ENCODE measurements at places on chromosomes 5 and 9.

GRCh38 chr9:98995059-98995671, 51.5 kb downstream of the COL15A1 start:
- no peak for DNase-seq

DNA sequence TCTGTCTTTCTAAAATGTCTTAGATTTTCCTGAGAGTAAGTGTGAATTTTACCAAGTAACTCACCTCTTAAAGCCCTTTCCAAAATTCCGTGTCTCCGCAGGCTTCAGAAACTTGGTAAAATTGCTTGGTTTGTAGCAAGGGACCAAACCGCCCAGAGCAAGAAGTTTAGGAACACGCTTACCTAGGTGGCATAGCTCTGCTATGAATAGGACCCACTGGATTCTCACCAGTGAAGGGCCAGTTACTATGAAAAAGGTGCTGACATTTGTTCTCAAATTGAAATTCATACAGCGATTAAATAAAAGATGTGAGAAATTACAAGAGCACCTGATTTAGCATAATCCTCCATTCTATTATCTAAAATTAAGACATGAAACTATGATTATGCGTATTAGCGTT, 6.7 kb downstream of the NME5 start:
- no peak for DNase-seq

DNA sequence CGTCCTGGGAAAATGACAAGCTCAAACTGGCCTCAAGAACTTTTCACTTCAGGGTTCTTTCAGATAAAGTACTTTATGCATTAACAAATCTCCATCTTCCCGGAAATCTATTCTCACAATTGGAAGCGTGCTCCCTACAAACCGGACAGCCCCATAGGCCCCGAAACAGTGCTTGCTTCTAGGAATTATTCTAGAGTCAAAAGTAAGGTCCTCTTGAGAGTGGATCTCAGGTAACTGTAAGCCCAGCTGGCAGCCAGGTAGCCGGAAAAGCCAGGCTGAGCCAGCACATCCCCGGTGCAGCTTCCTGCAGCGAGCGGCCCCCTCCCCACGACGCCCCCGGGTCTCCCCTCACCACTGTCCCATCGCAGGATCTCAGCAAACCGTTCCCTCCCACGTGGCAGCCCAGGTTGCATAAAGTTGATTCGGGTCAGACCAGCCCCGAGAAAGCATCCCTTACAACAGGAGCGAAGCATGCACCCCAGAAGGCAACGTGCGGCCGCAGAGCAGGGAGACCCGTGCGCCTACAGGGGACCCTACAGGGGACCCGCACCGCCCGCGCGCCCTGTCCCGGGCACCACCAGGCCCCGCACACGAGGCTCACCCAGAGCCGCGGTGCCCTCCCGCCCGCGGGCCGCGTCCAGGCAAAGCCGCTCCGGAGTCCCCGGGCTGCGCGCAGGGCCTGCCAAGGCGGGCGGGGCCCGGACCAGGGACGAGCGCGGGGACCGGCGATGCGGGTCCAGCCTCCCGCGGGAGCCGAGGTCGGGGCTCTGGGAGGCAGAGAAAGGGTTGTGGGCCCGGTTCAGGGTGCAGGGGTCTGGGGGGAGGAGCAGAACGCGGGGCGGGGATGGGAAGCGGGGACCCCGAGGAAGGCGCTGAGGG, 920 bp downstream of the LPCAT1 start:
- DNase-seq = no peak

DNA sequence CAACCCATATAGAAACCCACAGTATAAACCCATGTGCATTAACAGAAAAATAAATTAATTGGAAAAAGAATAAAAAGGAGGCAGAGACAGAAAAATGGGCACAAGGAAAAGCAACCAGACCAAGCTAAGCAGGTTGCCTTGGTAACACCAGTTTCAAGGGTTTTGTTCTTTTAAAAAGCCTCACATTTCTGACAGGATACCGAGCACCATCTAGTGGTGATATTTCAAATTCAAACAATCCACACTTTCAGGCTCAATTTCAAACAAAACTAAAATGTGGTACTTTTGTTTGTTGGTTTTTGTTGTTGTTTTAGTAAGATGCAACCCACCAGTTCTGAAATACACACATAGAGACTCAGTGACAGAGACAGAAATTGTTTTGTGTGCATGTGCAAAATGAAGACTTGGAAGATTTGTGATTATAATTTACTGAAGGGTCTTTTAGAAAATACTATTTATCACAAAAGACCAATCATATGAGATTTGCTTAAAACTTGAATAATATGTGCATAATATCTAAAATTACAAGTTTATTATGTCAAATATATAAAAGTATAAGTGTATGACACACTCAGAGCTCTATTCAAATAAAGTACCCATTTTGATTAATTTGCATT, 318.2 kb downstream of the SLCO4C1 start:
- DNase-seq = peak; percentile 24

DNA sequence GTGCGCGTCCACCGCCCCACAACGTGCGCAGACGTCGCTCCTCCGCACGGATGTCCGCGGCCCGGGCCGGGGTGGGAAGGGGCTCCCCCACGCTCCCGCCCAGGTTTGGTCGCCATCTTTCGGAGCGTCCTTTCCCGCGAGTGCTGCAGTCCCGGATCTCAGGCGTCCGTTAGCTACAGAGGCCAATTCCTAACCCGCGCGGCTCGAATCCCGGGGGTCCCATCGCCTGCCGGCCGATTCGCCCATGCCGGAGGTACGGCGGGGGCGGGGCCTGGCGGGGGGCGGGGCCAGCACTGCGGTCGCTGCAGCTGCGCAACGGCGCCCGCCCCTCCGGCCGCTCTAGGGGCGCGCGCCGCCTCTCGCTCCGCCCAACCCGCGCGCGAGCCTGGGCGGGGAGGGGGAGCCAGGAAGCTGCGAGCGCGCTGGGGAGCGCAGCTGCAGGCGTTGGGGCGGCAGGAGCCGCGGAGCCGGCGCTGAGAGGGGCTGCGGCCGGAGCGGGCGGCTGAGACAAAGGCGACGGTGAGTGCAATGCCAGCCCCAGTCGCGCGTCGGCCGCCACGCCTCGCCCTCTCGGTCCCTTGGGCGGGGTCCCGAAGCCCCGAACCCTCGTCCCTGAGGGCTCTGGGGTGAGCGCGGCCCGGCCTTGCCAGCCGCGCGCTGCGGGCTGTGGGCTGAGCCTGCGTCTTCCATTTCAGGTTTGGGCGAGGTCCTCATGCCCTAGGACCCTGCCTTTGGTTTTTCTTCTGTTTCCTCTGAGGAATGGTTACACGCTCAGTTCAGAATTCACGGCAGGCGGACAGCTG, at the start of gene CDC42SE2:
CDC42SE2 (plus strand) TSS at position 406 of the 803 bp plus-strand sequence. CDS start 95,441 bp downstream, outside the sequence.
- DNase-seq = peak; percentile 53

DNA sequence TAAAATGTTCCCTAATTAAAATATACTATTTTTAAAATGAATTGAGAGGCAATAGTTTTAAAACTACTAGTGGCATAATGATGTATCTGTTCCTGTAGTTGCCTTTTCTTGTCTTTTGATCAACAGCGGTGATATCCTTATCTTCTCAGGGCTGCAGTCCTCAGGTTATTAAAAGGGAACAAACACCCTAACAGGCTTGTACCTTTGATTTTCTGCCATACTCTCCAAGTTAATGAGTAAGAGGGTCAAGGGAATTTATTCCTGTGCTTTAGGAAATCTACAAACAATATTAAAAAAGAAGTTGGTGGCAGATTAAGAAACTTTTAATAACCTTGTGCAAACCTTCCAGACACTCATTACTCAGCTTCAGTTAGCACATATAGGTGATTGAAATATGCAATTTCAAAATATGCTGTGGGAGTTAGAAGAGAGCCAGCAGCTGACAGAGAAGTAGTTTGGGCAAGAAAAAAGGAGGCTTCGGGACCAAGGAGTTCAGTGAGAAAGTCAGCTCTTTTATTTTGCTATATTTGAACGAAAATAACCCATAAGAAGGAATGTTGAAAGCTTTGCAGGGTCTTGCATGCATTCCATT, 81.0 kb upstream of the TLE4 start:
- no peak for DNase-seq

DNA sequence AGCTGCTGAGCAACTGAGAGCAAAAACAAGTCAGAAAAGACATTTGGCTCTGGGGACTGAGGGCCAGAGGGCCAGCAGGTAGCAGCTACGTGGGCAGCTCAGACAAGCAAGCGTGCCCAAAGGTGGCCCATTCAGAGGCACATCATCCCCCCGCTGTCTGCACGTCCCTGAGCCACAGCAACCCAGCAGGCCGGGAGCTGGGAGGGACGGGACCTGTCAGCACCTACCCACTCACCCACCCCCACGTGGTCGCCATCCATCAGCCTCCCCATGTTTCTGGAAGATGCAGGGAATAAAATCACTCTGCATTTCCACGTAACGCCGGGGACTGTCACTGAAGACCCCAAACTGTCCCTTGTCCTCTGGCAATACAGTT, 167.8 kb downstream of the COL23A1 start:
- no peak for DNase-seq

DNA sequence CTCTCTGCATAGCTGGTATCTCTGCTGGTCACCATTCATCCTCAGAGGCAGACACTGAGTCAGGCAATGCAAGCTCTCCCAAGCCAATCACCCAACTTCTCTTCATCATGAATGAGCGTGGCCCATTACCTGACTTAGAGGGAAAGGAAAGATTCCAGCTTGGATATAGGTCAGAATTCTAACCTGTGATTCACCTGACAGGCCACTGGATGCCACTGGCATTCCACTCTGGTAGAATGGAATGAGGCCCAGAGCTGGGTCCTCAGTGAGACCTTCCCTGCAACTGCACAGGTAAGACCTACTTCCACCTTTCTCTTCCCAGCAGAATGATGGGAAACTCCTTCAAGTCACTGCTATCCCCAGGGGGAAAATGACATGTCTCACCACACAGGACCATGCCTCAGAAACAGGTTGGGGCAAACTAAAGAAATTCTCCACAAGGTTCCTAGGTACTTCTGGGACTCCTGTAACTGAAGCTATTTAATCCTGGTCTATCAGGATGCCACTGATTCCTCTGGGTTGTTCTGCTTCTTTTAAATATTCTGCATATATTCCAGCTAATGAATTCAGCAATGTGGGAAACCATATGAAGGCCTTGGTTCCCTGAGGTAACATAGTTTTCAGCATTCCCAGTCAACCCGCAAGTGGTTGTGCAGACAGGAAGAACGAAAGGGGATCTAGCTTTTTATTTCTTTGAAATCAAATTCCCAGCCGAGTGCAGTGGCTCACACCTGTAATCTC, 62.0 kb downstream of the SUSD1 start:
- peak; percentile 64 for DNase-seq

DNA sequence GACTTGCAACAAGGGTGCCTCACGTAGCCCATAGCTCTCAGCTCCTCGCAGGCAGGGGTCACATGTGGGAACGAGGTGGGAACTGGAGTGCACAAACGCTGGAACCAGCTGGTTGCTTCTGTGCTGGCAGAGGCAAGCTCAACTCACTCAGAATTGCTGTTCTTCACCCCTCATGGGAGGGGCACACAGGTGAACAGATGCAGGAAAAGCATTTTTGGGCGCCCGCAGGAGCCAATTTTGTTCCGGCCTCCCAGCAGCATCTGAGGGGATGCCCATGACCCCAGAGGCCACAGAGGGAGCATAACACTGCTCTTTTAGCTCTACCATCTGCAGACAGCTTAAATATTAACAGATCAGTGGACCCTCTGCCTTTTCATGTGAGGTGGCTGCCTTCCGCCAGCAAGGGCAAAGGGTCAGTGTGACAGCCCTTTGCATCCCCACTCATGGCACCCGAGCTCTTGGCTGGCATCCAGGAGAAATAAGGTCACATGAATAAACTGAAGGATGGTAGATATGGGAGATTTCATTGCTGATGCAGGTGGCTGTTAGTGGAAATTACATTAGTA, 196.2 kb downstream of the SLCO4C1 start:
- no peak for DNase-seq

GRCh38 chr9:32411753-32412152, 27.3 kb downstream of the ACO1 start:
- DNase-seq = no peak

GRCh38 chr9:112333639-112334431, 416 bp upstream of the PTBP3 start:
- peak; percentile 90 for DNase-seq

DNA sequence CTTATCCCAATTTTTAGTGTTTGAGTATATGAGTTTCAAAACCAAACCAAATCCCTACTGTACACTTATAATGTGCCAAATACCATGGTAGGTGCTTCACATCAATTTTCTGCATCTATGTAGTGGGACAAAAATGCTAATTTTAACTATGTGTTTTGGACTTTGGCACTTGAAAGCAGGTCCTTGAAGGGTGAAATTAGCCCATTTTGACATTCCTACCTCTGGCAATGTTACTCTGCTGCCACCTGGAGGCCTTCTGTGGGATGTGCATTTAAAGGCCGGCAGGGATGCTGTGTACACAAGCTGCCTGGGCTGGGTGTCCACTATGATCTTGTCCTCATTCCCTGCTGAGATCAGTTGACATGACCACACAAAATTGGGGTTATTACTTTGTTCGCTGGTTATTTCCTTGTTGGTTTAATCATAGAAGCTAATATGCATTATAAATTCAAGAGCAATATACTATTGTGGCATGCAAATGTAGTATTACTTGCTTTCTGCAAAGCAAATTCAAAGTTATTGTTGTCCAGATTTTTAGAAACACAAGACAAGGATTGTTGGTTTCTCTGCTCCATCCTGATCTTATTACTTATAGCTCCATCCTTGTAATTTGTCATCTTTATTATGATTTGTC, 166.8 kb downstream of the ARHGEF28 start:
- DNase-seq = peak; percentile 80

DNA sequence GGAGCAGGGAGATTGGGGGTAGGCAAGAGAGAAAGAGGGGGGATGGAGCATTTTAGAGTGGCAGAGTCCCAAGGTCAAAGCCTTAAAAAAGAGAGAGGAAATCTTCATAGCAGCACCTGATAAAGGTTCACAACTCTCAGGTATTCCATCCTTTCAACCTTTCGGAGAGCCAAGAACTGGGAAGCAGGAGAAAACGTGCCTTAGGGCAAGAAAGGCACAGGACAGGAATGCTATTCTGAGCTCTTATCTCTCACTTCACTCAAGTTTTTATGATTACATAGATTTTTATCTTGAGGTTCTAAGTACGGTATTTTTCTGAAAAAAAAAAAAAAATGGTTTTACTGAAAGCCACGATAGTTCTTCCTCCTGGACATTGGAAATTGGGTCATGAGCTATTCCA, 34.5 kb upstream of the SMAD5 start:
- DNase-seq = no peak

DNA sequence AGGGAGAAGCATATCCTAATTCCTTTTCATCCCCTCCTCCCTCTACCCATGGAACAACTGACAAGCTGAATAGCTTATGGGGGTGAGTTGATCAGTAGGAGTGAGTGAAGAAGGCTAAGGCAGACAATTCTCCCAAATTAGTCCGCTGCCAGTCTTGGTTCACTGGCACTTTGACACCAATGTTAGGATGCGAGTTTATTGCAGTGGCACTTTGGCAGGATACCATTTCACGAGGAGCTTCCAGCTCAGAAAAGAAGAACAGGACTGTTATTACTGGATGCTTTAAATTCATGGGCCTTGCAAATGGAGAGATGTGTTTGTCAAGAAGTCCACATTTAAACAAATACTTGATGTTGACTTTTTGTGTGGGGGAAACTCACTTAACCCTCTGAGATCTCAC, 427.6 kb downstream of the NR2F1-AS1 start:
- no peak for DNase-seq

DNA sequence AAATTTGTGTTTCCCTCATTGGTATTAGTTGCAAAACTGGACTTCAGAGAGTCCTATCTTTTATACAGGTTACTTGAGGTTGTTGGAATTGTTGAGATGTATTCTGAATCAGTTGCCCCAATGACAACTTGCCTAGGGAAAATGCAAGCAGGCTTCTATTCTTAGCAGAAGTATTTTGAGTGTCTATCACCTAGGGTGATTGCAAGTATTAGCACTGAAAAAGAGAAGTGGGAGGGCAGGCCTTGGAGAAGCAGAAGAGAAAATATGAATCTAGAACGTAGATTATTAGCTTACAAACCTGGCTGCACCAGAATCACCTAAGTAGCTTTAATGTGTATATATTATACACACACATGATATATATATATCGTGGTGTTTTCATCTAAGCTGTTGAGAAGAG, 43.2 kb downstream of the ADAMTS12 start:
- no peak for DNase-seq
